SIG-M5 (cell line): ENCODE measurements at places on chromosomes 2 and 18.

GRCh38 chr2:127108090-127108523 is 1.2 kb upstream of the BIN1 start:
- DNase-seq = no peak

DNA sequence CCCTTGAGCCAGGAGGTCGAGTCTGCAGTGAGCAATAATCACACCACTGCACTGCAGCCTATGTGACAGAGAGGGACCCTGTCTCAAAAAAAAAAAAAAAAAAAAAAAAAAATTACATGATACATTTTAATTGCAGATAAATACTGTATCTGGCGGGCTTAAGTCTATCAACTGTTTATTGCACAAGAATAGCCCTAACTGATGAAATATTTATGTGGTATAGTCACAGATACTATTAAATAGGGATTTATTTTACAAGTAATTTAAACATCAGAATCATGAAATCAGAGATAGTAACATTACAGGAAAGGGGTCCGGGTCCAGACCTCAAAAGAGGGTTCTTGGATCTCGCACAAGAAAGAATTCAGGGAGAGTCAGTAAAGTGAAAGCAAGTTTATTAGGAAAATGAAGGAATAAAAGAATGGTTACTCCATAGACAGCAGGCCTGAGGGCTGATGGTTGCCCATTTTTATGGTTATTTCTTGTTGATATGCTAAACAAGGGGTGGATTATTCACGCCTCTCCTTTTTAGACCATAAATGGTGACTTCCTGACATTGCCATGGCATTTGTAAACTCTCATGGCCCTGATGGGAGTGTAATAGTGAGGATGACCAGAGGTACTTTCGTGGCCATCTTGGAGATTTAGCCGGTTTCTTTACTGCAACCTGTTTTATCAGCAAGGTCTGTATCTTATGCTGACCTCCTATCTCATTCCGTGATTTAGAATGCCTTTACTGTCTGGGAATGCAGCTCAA is 166.6 kb downstream of the PMAIP1 start:
- no peak for DNase-seq

- no peak for DNase-seq
Observed at GRCh38 chr2:192286093-192286701, 91.5 kb upstream of the TMEFF2 start.

- no peak for DNase-seq
Observed at GRCh38 chr2:148552675-148553331, 91.7 kb upstream of the EPC2 start.

DNA sequence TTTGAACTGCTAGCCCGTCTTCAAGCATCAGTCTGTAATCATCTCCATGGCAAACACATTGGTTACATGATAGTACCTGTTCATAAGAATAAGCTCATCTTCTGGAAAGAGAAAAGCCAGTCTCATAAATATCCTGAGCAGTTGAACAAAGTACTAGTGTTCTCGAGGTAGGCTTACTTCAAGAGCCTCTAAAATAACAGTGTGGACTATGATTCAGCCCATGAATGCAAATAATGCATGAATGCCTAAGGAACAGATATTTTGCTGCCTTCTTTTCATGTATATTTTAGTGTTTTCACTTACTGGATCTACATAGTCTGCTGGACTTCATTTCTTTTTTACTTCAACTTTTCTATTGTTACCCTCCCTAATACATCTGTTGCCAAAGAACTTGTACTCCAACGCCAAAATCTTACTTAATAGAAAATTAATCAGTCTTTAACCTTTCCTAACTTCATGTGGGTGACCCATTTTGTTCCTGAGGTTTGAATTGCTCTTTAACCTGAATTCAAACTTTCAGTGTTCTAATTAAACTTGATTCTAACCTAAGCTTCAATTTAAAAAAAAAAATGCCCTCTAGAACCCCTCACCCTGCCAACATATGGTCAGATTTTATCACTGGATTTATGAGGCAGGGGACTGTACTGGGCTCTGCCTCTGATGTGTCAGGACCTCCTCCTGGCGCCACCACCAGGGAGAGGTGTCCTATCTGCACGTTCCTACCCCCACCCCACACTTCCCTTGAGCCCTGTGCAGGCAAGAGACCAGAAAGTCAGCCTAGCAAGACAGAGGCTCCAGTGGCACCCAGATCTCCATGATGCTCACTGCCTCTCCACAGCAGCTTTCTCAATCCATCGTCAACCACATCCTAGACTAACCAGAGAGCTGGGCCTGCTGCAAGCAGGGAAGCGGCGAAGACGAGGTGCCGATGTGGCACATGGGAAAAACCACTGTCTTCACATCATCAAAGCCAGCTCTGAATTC is 264.7 kb upstream of the ID2 start:
- no peak for DNase-seq

DNA sequence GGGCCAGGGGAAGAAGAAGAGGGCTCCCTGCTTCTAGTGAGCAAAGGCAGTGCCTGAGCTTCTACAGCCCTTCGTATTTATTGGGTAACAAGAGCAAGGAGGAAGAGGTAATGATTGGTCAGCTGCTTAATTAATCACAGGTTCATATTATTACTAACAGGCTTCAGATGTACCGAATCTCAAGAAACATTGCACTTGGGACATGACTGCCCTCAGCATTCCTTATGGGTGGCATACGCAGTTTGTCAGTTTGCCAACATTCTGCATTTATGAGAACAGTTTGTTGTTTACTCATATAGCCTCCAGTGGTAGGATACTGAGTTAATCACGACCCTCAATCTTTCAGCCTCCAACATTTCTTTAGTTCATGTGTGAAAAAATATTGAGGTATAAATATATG is 84.5 kb downstream of the HIBCH start:
- no peak for DNase-seq

GRCh38 chr2:205637320-205637602 is 45.0 kb upstream of the NRP2 start:
- no peak for DNase-seq

DNA sequence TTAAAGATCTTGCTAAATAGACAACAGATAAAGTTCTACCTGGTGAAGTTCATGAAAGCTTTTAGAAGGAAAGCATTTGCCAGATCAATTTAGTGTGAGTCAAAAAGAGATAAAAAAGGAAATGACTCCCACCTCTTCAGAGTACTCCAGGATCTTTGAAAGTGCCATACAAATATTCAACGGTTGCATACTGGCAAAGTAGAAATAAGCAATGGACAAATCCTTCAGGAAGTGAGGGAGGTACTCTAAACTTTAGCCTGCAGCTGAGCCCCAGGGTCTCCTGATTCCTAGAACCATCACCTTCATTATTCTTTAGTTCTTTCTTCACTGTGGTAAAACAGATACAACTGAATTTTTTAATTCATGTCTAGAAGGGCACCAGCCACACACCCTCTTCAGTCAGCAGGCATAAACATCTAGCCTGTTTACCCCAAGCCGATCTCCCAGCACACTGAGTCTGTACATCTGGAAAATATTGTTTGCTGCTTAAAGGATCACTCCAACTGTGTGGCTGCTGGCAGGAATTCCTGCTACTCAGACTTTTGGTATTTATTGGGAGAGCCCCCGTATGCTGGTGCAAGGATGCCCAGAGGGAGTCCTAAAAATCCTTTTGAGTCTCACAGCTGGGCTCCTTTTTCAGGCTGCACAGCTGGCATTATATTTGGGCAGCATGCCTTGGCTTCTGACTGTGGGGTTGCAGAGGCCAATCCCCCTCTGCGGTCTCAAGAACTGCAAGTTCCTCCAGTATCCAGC is 72.3 kb upstream of the SESTD1 start:
- DNase-seq = no peak

GRCh38 chr2:79740879-79741443 is 228.1 kb downstream of the CTNNA2 start:
- no peak for DNase-seq

GRCh38 chr2:105782123-105782522 is 37.4 kb downstream of the NCK2 start:
- no peak for DNase-seq

GRCh38 chr2:168614172-168615018 is 158.3 kb downstream of the CERS6 start:
- DNase-seq = no peak

- no peak for DNase-seq
Observed at GRCh38 chr2:72271276-72271614, 123.6 kb upstream of the CYP26B1 start.

DNA sequence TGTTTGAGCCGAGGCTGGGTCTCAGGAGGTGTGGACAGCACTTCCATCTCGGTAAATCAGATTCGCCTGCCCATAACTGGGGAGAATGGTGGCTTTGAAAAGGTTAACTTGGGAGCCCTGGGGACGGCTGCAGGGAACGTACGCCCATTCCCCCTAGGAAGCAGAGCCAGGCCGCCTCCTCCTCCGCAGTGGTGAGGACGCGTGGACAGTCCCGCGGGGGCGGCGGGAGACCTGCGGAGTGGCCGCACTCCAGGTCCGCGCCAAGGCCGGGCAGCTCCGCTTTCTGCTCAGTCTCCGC is 845 bp upstream of the MYCN start:
- DNase-seq = no peak

DNA sequence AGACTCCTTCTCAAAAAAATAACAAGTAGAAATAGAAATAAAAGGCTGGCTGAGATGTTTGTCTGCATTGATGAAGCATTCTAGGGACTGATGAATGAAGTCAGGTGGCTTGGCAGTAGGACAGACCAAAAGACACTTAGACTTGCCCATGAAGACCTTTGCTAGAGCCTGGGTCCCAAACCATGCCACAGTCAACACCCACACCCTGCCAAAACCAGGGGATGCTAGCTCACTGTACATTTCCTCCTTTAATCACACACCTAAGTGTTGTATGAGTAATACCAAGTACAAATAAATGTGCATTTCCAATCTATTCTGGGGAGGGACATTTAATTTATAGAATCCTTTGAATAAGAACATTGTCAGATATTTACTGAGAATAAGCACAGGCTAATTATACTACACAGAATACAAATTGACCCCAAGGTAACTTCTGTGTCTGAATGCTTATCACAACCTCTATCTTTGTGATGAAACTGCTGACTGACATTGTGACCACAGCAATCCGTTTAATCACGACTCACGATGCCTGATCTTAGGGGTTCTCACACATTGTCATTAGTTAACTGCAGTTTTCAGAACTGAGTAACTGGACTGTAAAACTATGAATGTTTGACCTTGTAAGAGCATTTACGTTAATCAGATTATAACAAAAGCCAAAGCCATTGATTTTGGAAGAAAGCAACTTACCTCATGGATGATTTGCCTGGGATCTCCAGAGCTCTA is 10.5 kb upstream of the NOL10 start:
- no peak for DNase-seq

- DNase-seq = no peak
Observed at GRCh38 chr2:215420471-215420935, 15.4 kb downstream of the FN1 start.

DNA sequence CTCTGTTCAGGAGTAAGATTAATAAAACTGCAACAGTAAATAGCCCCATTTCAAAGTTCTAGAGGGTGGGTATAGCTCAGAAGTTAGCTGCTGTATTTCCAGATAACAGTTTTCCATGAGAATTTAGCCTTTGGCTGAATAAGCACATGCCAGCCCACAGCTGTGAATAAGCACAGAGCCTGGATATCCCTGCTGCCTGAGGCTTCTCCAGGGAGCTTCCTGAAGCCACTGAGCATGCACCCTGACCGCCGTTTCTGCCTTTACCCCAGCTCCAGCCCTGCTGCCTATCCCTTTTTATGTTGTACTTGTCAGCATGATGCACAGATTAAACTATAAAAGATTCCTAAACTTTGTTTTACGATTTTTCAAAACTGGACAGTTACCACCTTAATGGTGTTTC is 85.3 kb downstream of the FEZ2 start:
- DNase-seq = no peak

- DNase-seq = no peak
Observed at GRCh38 chr2:100845141-100845991, 25.4 kb downstream of the NPAS2 start.

DNA sequence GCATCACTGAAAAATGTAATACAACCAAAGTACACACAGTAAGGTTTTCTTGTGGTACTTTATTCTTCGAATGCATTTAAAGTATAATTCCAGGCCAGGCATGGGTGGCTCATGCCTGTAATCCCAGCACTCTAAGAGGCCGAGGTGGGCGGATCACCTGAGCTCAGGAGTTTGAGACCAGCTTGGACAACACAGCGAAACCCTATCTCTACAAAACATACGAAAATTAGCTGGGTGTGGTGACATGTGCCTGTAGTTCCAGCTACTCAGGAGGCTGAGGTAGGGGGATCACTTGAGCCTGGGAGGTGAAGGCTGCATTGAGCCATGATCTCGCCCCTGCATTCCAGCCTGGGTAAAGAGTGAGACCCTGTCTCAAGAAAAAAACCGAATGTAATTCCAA is 3.9 kb upstream of the TTC39C start:
- no peak for DNase-seq

DNA sequence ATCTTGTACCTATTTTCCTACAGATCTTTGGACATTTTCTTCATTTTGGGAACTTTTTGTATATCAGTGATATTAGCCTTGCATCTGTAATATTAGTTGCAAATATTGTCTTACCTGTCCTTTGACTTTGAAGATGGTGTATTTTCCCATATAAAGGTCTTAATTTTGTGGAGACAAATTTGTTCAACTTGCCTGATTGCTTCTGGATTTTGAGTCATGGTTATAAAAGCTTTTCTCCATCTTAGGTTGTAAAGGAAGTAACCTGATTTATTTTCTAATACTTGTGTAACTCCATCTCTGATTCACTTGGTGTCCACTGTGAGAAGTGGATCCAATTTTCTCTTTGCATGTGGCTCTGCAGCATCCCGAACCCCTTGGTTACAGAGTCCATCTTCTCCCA is 97.7 kb upstream of the OTOS start:
- DNase-seq = no peak

GRCh38 chr18:12236934-12237832 is 17.0 kb upstream of the CIDEA start:
- DNase-seq = no peak

DNA sequence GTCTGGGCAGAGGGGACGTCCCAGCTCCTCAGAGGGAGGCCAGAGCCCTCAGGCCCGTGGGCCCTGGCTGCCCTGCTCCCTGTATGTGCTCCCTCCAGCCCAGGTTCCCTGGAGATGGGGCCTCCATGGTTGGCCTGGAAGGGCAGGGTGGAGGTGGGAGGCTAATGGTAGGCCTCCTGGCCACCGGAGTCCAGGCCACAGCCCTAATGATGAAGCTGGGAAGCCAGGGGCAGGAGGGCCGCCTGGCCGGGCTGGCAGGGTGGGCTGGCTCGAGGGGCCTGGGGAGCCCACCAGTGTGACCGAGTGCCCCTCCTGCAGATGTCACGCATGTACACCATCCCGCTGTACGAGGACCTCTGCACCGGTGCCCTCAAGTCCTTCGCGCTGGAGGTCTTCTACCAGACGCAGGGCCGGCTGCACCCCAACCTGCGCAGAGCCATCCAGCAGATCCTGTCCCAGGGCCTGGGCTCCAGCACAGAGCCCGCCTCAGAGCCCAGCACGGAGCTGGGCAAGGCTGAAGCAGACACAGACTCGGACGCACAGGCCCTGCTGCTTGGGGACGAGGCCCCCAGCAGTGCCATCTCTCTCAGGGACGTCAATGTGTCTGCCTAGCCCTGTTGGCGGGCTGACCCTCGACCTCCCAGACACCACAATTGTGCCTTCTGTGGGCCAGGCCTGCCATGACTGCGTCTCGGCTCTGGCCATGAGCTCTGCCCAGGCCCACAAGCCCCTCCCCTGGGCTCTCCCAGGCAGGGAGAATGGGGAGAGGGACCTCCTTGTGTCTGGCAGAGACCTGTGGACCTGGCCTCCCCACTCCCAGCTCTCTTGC is 9.0 kb upstream of the CAPN10 start:
- no peak for DNase-seq
